ENCODE measurements at places on chromosomes 2 and 18.

- no peak overlapping the region for H3K27ac ChIP-seq
- no peak overlapping the region for H3K4me3 ChIP-seq
- no peaks in the 10 kb centered on the region for H3K4me1 ChIP-seq
- H3K27me3 ChIP-seq, result no peaks in the 10 kb centered on the region
Measured at GRCh38 chr18:4198956-4199355, 256.2 kb downstream of the DLGAP1 start.

- H3K4me1 ChIP-seq, result no peaks in the 10 kb centered on the region
- no peaks in the 10 kb centered on the region for H3K27me3 ChIP-seq
- H3K4me3 ChIP-seq, result no peak overlapping the region
- H3K36me3 ChIP-seq, result no peaks in the 10 kb centered on the region
- no peak overlapping the region for H3K27ac ChIP-seq
Measured at GRCh38 chr2:233233618-233234230, 17.7 kb upstream of the ATG16L1 start.

DNA sequence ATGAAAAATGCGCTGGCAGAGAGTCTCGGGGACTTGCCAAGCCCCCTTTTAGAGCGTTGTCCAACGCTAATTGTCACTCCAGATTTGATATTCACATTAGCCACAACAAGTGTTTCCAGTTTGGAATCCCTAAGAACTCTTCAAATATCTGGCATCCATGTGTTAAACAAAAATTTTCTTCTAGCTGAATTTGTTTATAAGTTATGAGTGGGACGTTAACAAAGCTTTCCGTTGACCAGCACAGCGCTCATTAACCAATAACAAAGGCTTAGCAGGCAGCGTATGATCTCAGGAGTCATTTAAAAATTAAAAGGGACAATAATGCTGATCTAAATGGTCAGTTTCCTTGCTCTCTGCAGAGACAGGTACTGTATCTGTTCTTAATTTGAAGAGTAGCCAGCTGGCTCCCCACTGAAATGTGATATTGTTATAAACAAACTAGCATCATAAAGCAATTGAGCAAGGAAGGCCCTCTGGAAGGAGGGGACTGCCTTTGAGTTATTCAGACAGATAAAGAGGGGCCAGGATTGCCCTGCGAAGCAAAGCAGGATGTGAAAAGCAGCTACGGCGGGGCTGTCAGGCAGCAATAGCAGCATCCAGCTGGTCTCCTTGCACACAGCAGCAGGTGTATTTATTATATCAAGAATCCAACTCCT lies 337.2 kb upstream of the SALL3 start:
- no peak overlapping the region for H3K27ac ChIP-seq
- H3K4me3 ChIP-seq, result no peak overlapping the region
- DNase-seq, result no peak
- H3K36me3 ChIP-seq, result no peaks in the 10 kb centered on the region
- peaks cover 10% of the 10 kb centered on the region for H3K4me1 ChIP-seq

- no peaks in the 10 kb centered on the region for H3K4me1 ChIP-seq
- no peaks in the 10 kb centered on the region for H3K27me3 ChIP-seq
- H3K27ac ChIP-seq, result no peak overlapping the region
- no peak for DNase-seq
Measured at GRCh38 chr2:82198809-82199492, 1894.4 kb upstream of the LRRTM1 start.

DNA sequence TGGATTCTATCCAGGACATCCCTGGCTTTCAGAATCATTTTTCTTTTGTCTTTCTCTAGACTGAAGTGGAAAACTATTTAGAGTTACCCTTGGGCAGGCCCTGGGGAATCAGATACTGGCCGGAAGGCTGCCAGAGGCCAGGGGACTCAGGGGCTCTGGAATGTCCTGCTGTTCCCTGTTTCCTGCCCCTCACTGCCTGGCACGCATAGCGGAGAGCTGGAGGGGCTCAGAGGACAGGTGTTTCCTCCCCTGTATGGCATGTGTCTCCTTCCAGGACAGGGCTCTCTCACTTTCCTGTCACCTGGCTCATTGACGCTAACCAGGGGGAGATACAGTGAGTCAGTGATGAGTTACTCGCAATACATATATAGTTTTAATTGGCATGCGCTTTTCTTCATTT lies 38.8 kb downstream of the DYSF start:
- H3K36me3 ChIP-seq, result no peaks in the 10 kb centered on the region
- H3K4me1 ChIP-seq, result no peaks in the 10 kb centered on the region
- H3K4me3 ChIP-seq, result no peak overlapping the region
